ENCODE measurements at places on chromosomes 7 and 10. TPM values are rescaled to one million over a fixed set of nuclear protein-coding genes. Genes with fewer than 3 reads are reported as not detected.

GRCh38 chr7:128841921-128842673 lies 11.9 kb downstream of the FLNC start:
- DNase-seq, result peak; percentile 16

NEUROG3 gene
- total RNA-seq, result not detected

TRPV5 gene
- 1.4 TPM for total RNA-seq

GRCh38 chr7:33379891-33380525 lies 250.6 kb downstream of the BBS9 start:
- DNase-seq, result no peak

PILRA gene
- total RNA-seq, result 18.8 TPM

Measured in kidney (tissue), 22 donors.